ENCODE measurements at places on chromosomes 7 and 10.

DNA sequence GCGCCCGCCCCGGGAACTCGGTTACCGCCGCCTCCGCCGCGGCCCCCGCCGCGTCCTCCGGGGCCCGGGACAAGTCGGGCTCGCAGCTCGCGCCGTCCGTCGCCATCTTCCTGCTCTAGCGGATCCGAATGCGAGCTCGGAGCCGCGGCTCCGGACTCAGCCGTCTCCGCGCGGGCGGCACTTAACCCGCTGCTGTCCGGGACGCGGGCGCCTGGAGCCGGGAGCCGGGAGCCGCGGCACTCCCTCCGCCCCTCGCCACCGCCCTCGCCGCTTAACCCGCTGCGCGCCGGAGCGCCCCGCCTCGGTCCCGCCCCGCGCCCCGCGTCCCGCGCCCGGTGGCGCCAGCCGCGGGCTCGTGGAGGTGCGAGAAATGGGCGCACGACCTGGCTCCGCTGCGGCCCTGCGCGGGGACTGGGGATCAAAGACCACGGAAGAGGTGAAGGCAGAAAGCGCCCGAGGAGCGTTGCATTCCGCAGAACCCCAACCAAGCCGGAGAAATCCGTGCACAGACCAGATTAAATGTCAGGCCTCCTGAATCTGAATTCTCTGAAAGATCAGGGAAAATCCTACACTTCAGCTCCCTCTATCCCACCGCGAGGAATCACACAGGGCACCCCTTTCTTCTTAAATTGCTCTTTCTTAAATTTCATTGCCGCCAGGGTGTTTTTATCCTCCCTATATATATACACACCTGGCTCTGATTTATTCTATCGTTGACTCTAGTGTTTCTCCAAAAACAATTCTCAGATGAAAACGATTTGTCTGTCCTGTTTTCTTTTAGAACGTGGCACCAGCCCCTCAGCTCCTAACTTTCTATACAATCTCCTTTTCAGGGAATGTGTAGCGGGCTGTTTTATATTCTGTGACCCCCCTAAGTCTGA, at the start of gene CTTNBP2:
TSS of gene CTTNBP2 (minus strand) at position 132 of the 881 bp plus-strand sequence. CDS start at position 106, 26 bp downstream.
- no peak for DNase-seq

GRCh38 chr10:597976-598375, 91.5 kb downstream of the DIP2C start:
- no peak for DNase-seq

DNA sequence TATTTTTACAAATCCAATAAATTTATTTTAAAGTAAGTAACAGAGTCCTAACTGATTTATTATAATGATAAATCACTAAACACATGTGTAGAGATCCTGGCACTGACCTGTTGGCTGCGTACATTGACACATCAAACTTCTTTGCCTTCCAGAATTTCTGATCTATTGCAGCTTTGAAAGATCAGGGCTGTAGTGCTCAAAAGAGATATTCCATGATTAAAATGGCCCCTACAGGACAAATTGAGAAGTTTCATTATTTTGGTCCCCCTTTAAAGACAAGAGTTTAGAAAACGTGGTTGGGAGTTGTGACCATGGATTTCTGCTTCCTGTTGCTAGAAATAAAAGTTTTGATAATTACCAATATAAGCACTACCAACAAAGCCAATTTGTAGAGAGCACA, 87.7 kb upstream of the PDK4 start:
- peak; percentile 57 for DNase-seq

DNA sequence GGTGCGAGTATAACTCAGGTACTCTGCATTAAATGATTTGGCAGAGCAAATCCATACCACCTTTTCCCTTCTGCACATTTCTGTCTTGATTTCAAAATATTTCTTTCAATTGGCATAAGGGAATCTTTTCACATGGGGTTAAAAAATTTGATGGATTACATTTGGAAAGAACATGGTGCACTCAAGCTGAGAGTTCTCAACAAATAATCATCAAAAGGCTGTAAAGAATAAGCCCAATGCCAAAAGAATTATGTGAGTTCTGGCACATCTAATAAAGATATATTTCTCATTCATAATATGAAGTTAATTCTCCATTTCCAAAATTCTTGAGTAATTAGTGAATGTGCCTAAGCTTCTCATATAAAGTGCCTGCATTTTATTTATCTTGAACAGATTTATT, 223.1 kb downstream of the GPR37 start:
- no peak for DNase-seq

DNA sequence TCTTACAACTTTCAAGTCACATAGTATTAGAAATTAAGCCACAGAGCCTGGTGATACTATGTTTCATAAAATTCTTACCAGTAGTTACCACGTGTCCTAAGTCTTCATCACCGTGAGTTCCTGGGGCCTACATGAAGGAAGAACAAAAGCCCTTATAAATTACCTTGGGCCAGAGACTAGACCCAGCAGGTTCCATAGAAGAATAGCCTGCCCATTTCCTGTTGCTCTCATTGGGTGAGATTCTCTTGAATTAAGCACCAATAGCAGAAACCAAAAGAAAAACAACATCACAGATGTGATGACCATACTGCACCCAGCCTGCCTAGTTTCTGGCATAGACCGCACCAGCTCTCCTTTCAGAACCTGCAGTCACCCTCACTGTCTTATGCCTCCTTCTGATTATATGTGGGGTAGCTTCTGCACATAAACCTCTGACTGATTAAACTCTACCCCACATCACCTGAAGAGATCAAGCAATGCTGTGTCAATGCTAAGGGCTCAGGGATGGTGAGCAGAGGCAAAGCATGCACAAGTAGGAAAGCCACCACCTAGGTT, 18.0 kb upstream of the SEM1 start:
- no peak for DNase-seq
